ENCODE measurements at places on chromosomes 1 and 21.

DNA sequence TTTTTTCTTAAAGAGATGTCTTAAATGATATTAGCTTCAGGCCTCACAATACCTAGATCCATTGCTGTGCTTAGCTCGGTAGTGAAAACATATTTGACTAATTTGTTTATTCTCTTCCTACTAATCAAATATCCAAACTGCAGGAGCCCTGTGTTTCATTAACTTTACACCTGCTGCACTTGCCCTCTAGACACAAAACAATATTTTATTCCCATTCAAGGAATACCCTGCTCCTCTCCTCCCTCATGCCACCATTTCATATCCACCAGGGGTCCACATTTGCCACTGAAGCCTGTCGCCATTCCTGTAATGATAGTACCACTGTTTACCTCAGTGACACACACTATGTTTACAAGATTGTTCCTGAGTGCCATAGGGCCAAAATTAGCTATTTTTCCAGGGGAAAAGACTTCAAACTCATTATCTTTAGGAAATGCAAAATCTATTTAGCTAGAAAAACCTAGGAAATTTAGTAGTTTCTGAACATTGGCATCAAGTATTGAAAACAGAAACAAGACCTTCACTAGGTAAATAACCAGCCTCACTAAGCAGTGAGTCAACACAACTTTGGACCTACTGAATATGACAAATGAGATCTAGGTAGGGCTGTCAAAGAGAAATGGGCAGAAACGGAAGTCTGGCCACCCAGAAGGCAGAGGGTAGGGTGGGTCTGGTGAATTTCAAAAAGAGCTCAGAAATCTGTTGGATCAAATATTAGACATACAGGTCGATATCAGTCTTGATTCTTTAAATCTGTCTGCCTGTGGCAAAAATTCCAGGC is 134.6 kb upstream of the KCNK1 start:
- no peak for DNase-seq

GRCh38 chr1:167166690-167167075 is 54.0 kb upstream of the POU2F1 start:
- DNase-seq = no peak

DNA sequence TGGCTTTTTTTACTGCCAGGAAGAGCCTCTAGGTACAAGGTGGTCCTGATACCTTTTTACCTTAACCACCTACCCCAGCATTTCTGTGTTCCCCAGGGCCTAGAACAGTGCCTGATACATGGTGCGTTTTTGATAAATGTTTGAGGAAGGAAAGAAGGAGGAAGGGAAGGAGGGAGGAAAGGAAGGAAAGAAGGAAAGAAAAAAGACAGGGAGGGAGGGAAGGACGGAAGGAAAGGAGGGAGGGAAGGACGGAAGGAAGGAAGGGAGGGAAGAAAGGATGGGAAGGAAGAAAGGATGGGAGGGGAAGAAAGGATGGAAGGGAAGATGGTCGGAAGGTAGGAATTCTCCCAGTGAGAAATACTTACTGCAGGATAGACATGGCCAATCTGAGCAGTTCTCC is 12.0 kb upstream of the MAGOH start:
- DNase-seq = no peak

DNA sequence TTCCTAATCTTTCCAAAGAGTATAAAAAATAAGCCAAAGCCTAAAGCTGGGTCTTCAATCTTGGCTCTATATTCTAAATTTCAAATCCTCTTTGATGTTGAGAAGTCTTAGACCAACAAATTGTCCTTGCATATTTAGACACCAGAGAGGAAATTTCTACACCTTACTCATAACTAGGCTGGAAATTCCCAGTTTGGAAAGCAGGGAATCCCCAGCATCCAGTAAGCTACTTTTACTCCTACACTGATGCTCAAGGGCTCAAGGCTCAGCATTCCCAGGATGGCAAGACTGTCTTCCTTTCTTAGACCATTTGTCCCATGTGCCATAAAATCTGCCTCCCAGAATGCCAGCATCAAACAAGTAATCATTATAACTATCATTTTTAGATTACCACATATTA is 28.3 kb downstream of the PRDX6 start:
- no peak for DNase-seq
